Stimulated activated CD4-positive, alpha-beta T cell treated with anti-CD3 and anti-CD28 coated beads, Interleukin-4, amount 100 ng/mL, for 1 hour (primary cell): ENCODE measurements at places on chromosomes 12 and 14.

GRCh38 chr12:57845478-57846284 lies 848 bp downstream of the CTDSP2 start:
- peak; percentile 71 for DNase-seq

GRCh38 chr12:52380271-52380694 lies 5.2 kb downstream of the KRT84 start:
- DNase-seq: no peak

DNA sequence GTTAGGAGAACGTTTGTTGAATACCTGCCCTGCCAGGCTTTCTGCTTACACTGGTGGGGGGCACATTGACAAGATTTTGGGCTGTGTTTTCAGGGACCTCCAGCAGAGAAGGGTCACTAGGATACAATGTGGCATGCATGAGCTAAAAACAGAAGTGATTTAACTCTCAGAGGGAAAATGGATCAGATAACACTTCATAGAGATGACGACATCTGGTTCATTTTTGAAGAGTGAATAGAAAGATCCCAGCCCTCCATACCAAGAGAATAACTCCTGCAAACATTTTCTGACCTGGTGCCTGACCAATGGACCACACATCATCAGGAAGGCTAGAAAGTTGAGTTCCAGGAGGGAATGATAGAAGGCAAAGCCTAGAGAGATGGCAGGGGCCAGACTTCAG lies 33.7 kb downstream of the CKB start:
- no peak for DNase-seq

- no peak for DNase-seq
Measured at GRCh38 chr12:89461649-89462612, 62.7 kb downstream of the GALNT4 start.
